Stimulated activated CD4-positive, alpha-beta T cell treated with anti-CD3 and anti-CD28 coated beads, Interleukin-4, amount 100 ng/mL, for 48 hours (primary cell): ENCODE measurements at places on chromosomes 16 and 17.
A peak's percentile ranks its signal among the peaks of the same experiment; 100 is the strongest.

- no peak for DNase-seq
These were observed 3.9 kb upstream of the ARHGAP17 start for GRCh38 chr16:25018972-25019617.

DNA sequence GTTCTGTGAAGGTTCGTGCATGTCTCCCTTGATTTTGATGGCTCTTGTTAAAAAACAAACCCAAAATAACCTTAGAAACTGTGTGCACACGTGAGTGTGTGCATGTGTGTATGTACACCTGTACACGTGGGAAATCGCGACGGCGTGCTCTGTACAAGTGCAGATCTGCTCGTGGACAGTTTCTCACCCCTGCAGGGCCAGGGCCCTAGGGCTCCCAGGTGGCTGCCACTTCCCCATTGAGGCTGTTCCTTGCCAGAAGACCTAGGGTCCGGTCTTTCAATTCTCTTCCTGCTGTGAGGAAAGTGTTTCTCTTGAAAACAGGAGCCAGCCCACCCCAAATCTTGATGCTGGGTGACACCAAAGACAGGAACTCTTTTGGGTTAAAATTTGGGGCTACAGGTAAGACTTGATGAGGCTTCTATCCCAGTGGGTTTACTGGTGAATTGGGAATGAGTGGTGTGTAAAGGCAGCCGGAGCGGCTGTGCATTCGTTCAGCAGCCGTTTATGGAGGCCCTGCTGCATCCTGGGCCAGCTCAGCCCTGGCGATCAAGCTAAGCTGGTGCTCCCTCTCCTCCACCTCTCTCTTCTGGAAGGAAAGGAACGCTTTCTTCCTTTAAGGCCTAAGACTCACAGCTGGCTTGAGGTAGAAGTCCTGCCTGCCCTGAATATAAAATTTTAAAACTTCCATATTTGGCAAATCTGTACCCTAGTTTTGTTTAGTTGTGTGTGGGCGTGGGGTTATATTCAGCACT, 137.9 kb downstream of the CLEC16A start:
- no peak for DNase-seq

GRCh38 chr16:11094075-11094856, 149.9 kb downstream of the CLEC16A start:
- peak; percentile 58 for DNase-seq

DNA sequence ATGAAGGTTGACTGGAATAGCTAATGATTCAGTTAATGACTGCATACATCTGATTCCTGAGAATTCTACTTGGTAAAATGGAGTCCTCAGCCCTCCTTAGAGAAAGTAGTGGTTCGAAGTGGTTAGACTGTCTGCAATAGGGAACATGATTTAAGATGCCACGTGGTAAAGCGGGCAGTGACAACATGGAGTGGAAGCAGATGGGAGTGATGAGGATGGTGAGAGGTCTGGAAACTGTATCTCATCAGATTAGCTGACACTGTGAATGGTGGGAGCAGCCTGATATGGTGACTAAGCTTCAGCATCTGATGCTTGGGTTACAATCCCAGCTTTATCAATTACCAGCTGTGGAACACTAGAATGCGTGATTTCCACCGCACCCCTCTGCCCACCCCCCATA, 8.4 kb downstream of the CDH11 start:
- DNase-seq, result no peak

DNA sequence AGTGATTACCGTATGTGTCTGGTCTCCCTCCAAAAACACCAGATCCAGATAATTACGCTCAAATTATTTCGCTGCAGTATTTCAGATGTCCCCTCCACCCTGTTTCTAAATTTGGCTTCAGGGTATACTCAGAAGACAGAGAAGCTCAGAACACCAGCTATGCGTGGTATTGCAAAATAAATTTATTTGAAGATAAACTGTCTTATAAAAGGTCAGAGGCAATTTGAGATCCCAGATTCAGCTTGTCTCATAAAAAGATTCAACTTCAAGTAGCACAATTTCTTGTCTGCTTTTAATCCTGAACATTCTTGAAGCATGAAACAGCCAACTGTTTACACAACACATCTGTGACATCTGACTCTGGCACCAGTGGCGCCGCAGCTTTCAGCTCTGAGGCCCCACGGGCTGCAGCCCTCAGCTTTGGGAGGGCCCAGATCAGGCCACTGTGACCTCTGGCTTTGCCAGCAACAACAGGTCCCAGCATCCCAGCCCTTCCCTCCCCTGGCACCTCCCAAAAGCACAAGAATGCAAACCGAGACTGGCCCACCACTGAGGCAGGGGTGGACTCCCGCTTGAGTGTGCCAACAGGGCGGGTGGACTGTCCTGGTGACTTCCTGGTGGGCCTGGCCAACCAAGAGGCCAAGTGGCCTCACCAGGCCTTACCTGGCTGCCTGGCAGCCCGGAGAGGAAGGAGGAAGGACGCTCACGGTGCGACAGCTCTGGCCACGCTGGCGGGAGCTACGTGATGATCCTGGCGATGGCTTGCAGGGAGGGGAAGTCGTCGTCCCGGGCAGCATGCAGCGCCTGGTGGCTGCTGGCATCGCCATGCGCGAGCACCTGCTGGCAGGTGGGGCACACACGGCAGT, 8.0 kb downstream of the SYNGR3 start:
- no peak for DNase-seq

GRCh38 chr17:19333736-19334290, 28.7 kb downstream of the B9D1 start:
- DNase-seq, result no peak
